Tongue (tissue), 3 donors: ENCODE measurements at places on chromosomes 16 and 17. TPM values are rescaled to one million over a fixed set of nuclear protein-coding genes. Genes with fewer than 3 reads are reported as not detected.

DNA sequence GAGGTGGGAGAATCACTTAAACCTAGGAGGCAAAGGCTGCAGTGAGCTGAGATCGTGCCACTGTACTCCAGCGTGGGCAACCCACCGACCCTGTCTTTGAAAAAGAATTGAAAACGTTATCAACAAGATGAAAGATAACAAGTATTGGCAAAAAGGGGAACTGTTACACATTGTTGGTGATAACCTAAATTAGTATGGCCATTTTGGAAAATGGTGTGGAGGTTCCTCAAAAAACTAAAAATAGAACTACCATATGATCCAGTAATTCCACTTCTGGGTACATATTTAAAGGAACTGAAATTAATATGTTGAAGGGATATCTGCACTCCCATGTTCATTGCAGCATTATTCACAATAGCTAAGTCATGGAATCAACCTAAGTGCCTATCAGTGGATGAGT is 61.0 kb downstream of the ABHD15 start:
- DNase-seq, result no peak

GRCh38 chr17:57649731-57650484 is 95.2 kb downstream of the CCDC182 start:
- DNase-seq, result no peak

GRCh38 chr17:39597372-39598046 is 10.2 kb downstream of the NEUROD2 start:
- DNase-seq, result no peak

KRTAP16-1 gene
- not detected for total RNA-seq

ASPA gene
- total RNA-seq, result 4.4 TPM

CTRB2 gene
- total RNA-seq, result not detected

NPIPB6 gene
- not detected for total RNA-seq
